ENCODE measurements at places on chromosomes 2 and 18.

GRCh38 chr18:35782926-35783325 is 189.6 kb upstream of the RMP24 start:
- DNase-seq, result no peak

GRCh38 chr2:241724259-241724974 is 10.0 kb upstream of the D2HGDH start:
- DNase-seq, result no peak

DNA sequence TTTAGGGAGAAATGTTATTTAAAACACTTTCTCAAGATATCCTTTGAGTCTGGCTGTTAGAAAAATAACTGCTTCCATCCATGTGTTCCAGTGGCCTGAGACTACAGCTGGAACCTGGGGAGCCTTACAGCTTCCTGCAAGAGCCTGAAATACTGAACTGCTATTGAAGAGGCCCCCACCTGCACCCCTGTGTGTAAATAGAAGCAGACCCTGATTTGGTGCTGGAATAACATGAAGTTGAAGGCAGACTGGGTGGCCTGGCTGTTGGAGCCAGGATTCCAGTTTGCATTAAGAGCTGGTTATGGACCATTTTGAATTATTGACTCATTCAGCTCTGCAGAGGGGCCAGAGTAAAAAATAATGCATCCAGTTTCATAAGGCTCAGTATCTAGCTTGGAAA is 61.9 kb downstream of the DIS3L2 start:
- no peak for DNase-seq

- DNase-seq, result no peak
Measured at GRCh38 chr2:48946449-48947048, 191.0 kb upstream of the LHCGR start.

DNA sequence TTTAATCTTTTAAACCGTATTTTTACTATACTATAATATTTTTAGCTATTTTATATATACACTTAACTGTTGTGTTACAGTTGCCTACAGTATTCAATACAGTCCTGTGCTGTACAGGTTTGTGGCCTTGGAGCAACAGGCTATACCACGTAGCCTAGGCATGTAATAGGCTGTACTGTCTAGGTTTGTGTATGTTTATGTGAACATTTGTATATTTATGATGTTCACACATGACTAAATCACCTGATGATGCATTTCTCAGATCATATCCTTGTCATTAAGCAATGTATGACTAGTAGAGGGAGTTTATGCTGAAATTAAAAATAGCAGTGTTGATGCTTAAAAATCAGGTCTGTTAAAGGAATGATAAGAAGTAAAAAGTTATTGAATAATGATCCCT is 92.3 kb upstream of the RANBP2 start:
- no peak for DNase-seq

GRCh38 chr2:43420389-43420801 is 175.4 kb downstream of the THADA start:
- no peak for DNase-seq

DNA sequence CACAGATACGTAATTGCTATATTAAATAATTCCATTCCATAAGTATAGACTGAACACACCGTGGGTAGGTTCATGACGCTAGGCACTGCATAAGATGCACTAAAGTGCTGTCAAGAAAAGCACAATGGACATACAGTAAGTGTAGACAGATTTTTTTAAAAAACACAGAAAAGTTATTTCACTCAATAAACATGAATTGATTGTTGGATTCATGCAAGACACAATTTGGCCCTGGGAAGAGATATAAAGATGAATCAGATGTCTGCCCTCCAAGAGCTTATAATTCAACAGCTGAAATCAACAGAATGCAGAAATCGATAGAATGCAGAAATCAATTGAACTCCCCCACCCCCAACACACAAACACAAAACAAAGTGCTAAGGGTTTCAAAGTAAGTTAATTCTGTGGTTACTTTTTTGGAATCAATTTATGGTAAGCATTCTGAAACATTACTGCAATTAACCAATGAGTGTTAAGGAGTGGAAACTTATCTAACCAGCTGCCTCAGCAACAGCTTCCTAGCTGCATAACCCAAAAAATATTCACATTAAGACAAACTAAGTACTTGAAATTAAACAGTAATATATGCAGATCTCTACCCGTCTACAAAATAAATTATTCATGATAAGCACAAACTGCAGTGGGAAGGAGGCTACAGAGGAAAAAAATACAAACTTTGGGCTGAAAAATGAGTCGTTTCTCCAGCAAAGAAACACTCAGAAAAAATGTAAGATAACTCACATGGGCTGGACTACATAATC is 1.6 kb downstream of the NBAS start:
- no peak for DNase-seq

GRCh38 chr2:233926806-233927205 is 9.6 kb downstream of the TRPM8 start:
- DNase-seq, result no peak

DNA sequence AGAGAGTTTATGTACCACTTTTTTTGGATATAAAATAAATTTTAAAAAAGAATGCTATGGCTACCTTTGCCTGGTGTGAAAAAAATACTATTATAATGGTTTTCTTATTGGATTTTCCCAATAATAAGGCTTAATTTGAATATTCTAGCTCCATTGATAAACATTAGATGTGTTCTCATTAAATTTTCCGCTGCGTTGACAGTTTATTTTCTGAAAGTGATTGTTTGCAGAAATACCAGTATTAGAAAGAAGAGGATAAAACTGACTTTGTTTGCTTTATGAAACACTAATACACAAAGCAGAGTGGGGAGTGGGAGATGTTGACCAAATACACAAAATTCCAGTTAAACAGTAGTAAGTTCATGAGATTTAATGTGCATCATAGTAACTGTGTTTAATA is 433.3 kb upstream of the TMEFF2 start:
- no peak for DNase-seq

DNA sequence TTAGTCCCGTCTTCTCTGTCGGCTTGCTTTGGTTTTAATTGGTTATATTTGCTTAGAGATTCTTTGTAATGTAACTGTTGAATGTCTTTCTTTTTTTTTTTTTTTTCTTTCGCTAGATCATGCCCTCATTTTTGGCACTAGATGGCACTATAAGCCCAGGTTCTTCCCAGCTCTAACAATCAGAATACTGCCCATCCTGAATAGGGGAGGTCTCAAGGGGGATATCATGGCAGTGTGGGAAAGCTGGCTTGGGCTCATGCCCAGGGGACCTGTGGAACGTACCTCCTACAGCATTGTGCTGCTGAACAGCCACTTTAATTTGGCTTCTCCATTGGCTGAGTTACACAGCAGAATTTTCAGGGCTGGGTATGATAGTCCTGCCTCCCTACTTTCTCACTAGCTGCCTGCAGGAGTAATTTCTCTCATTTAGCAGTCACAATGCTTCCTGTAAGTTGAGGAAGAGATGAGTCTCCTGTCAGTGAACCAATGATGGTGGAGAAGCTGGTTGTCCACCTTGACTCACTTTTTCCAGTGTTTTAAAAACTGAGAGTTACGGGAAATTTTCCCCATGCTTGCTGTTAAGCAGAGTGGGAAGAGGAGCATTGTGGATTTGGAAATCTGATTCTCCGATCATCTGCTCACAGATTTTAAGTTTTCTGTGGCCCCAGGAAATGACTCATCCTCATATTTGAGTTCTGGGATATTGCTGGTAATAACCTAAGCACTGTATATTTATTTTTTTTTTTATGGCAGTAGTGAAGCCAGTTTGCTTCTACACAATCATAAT is 47.2 kb downstream of the RAD51AP2 start:
- DNase-seq, result no peak

Data from effector CD4-positive, alpha-beta T cell (primary cell).